ENCODE measurements at places on chromosomes 3 and 15. TPM values are rescaled to one million over a fixed set of nuclear protein-coding genes. Genes with fewer than 3 reads are reported as not detected.

- peak; percentile 58 for DNase-seq
These were observed 422.7 kb upstream of the TPRG1 start for GRCh38 chr3:188749010-188749617.

- DNase-seq = no peak
These were observed 35.7 kb downstream of the CCNB2 start for GRCh38 chr15:59140422-59141226.

- DNase-seq = no peak
These were observed 86.5 kb upstream of the FXR1 start for GRCh38 chr3:180825964-180826363.

DNA sequence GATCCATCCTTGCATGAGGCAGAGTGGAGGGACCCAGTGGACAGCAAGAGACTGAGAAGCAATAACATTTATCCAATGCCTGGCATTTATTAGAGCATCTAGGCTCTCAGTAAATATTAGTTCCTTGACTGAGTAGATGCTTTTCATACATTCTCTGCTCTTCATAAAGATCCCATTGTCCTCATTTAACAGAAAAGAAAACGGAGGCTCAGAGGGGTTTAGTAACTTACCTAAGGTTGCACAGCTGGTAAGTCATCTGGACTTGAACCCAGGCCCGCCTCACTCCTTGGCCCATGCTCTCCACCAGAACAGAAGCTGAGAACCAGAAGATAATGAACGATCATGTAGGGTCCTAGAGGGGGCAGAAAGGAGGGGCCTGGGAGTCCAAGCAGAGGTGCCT, 52.2 kb upstream of the SEC22A start:
- no peak for DNase-seq

DNA sequence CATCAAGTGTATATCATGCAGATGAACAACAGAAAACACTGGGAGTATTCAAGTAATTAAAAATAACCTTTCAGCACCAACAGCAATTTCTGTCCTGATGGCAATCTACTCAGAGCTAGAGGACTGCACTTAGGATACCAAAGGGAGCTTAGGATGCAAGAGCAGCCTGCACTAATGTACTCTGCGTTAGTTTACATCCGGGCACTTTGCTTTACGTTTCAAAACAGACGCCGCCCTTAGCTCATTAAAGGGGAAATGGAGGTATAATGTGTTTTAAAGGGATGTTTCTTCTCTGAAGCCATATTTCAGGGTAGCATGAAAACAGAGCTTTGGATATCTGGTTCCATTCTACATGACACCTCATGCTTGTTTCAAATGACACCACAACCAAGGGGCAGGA, 14.0 kb upstream of the B3GNT5 start:
- DNase-seq = no peak

DNA sequence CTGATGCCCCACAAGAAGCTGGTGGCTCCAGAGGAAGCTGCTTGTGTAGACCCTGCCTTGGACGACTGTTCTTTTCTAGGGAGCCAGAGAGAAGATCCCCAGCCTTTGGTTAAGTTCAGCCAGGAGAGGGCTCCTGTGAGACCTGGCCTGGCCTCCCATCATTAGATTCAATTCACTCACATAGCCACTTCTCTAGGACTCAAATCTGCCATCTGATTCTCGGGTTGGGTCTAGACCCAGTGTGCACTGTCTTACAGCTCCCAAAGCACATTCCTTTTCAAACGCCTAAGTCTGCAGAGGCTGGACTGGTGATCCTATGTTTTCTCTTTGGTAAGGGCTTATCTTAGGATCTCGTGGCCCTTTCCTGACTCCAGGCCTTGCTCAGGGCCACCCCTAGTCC, 81.7 kb upstream of the NPHP3 start:
- no peak for DNase-seq

The KLHL40 gene
- total RNA-seq = not detected

The WDR49 gene
- total RNA-seq = not detected

The SLC22A13 gene
- total RNA-seq = 0.47 TPM

The LRTM1 gene
- total RNA-seq = not detected

The TM4SF4 gene
- not detected for total RNA-seq

DNA sequence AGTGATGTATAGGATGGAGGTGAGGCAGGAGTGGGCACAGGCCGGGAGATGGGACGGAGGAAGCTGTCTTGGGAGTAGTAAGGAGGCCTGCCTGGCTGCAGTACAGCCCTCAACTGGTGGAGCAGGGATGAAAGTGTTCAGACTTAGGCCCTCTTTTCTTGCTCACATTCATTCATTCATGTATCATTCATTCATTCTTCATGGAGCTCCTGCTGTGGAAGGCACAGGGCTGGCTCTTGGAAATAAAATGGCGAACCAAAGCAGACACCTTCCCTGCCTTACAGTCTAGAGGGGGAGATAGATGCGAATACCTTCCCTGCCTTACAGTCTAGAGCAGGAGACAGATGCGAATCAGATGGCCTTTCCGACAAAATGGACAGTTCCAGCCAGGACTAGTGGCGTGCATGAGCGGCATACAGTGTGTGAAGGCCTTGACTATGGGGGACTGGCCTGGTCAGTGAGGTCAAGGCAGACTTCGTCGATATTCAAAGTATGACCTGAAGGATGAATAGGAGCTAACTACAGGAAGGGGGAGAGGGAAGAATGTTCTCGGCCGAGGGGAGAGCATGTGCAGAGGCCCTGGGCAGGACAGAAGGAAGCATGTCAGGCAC, 143.2 kb upstream of the TLE3 start:
- no peak for DNase-seq

- DNase-seq = no peak
These were observed 161.4 kb downstream of the GMNC start for GRCh38 chr3:190701096-190701532.

The GPR160 gene
- total RNA-seq = 6.4 TPM

GRCh38 chr15:59894835-59895234, 109.3 kb upstream of the FOXB1 start:
- no peak for DNase-seq

- no peak for DNase-seq
These were observed 171.4 kb upstream of the CADPS start for GRCh38 chr3:63046580-63046979.

The THSD4 gene
- total RNA-seq = not detected

Data from activated CD8-positive, alpha-beta memory T cell treated with anti-CD3 and anti-CD28 coated beads, Interleukin-2, amount 10 ng/mL, durations not matched to agents 7 days and 5 days (primary cell).